ENCODE measurements at places on chromosomes 2 and 18.

DNA sequence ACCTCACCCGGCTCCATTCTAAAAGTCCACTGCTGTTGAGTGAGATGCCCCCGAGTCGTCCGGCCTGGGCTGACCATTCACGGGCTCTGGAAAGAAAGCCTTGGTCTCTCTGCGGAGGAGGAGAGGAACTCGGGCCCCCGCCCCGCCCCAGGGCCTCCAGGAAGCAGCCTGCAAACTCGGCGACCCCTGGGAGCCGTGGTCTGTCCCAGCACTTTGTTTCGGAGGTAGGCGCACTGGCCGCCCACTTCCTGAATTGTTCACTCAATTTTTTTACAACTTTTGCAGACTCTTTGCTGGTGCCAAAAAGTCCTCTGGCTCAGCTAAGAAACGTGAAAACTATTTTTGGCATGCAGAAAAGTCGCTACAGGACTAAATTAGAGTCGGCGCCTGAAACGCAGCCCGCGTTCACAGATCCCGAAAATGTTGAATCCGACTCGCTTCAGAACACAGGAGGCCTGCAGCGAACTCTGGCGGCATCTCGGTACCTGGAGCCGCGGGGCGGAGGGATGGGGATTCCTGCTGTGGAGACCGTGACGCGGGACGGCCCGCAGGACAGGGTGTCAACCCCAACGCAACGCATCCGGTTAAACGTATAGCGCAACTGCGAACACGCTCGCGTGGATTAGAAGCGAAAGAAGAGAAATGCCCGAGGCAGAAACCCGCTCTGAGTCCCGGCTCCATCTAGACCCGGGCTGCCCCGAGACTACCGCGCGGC lies 1.5 kb downstream of the PXDN start:
- peak; percentile 92 for DNase-seq

- DNase-seq: peak; percentile 93
Measured at GRCh38 chr2:54572636-54573536, 116.8 kb downstream of the SPTBN1 start.

DNA sequence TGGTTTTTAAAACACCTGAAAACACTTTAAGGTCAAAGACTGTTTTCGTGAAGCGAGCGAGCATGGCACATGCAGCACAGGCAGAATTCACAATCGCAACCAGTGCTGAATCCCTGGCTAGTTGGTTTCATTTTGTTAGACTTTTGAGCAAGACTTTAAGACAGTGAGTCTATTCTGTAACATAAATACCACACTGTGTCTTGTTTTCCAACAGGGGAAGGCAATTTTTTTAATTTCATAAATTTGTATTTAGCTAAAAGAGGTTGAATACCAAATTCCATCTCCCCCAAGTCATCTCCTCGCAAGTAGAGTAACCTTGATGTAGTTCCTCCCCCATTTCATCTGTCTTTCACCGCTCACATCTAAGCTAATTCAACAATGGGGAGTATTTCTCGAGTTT lies 1.4 kb downstream of the CERKL start:
- DNase-seq: no peak

DNA sequence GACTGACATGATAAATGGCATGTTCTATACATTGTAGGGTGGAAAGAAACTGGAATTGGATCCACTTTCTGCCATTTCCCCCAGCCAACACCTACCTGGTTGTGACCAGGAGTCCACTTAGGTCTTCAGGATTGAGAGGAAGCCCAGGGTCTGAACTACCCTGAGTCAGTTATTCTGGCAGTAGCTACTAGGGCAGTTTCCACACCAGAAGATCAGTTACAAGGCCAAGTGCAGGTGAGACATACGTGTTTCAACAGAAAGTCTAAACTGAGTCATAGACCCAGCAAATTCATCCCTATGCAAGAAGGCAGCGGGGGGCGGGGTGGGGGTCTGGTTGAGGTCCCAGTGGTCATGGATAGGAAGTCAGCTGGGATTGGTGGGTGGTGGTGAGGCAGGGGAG lies 21.9 kb downstream of the ANTXR1 start:
- no peak for DNase-seq

DNA sequence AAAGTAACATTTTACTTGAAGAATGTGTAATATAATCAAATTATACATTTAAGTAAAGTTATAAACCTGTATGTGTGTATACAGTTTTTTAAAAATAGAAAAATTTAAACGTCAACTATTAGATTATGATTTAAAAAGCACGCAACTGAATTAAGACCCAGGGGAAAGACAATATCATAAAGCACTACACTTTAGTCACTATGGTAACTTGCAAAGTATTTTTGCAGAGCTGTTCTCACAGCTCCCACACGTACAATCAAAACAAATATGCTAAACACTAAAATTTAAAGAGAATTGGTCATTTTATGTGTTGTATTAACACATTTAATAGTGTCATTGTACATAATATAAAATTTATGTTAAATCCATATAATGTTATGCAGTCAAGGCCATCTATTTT lies 59.7 kb downstream of the FTCDNL1 start:
- no peak for DNase-seq

- no peak for DNase-seq
Measured at GRCh38 chr2:239440511-239440959, 39.7 kb upstream of the HDAC4 start.

- peak; percentile 54 for DNase-seq
Measured at GRCh38 chr2:25521126-25521525, 152.3 kb downstream of the DTNB start.

DNA sequence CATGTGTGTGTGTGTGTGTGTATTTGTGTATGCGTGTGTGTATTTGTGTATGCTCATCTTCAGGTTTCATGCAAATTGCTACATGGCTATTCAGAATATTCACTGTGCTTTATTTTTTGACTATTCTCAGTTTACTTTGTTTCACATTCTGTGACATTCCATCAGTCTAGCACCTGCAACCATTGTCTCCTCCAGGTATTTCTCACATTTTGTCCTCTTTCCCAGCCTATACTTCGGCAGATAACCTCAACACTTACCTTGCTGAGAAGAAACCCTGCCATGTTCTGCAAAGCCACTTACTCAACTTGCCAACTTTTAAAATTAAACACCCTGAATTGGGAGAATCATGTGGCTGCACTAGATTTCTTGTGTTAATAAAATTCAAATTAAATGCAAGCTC lies 135.4 kb upstream of the REG3A start:
- DNase-seq: no peak

GRCh38 chr2:44579115-44579836 lies 217.5 kb downstream of the CAMKMT start:
- no peak for DNase-seq

DNA sequence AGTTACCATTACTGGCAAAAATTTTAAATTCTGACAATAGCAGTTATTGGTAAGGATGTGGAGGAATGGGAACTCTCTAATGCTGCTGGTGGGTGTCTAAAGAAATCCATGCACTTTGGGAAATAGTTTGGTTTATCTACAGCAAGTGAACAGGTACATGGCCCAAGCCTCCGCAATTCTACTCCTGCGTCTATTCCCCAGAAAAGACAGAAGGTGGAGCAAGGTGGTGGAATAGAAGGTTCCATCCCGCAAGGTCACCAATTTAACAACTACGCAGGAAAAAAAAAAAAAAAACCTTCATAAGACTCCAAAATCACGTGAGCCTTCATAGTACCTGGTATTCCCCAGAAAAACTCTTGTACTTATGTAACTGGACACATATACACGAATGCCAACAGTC lies 6.5 kb downstream of the CFAP65 start:
- no peak for DNase-seq

- peak; percentile 92 for DNase-seq
Measured at GRCh38 chr2:229408356-229408755, 137.3 kb upstream of the PID1 start.

DNA sequence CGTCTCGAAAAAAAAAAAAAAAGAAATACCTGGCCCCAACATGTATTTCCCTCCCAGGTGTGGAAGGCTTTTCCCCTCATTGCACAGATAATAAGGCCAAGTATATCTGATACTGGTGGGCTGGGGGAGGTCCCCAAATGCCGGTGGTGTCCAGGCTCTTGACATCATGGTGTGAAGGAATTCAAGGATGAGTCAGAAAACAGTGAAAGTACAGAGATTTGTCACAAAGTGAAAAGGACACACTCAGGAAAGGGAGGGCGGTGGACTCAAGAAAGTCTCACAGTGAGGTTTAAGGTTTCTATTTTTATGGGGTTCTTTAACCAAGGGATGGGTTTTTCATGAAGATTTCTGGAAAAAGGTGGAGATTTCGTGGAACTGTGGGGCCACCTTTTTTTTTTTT lies 37.8 kb upstream of the FZD5 start:
- no peak for DNase-seq

- no peak for DNase-seq
Measured at GRCh38 chr18:3097082-3097481, 84.1 kb upstream of the LPIN2 start.

GRCh38 chr2:86330001-86330400 lies 7.4 kb downstream of the REEP1 start:
- DNase-seq: no peak

DNA sequence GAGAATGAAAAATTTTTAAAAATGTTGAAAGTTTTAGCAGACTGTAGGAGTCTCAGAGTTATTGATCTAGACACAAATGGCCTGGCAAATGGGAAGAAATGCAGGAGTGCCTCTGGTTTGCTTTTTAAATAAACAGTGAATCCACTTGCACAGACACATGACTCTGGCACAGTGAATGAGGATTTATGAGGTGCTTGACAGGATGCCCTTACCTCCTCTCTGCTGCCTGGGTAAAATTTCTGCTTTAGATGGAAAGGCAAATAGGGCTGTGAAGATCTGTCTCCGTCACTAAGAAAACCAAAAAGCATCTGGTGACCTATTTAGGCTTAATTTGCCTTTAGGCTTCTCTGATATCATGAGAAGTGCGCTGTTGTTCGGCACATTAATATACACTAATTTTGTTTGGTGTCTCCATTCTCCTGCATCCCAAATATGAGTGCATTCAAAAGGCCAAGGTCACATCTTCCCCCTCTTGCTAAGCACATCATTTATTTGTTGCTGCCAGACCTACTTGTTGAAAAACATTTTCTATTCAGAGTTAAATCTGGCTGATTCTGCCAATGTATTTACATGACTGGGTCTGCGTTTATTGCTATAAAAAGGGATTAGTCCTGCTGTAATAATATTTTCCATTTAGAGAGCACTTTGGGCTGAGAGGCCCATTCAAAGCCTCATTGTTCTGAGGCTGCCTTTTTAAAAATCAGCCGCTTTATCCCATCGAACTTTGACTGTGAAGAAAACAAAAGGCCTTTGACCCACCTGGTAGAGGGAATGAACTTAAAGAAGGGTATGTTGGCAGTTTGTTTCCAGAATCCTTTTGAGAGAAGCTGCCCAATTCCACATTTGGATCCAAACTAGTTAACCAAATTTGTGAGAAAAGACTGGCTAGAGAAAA lies 94.9 kb downstream of the RNF152 start:
- DNase-seq: no peak

GRCh38 chr2:110755491-110756078 lies 23.2 kb downstream of the ACOXL start:
- DNase-seq: peak; percentile 18

DNA sequence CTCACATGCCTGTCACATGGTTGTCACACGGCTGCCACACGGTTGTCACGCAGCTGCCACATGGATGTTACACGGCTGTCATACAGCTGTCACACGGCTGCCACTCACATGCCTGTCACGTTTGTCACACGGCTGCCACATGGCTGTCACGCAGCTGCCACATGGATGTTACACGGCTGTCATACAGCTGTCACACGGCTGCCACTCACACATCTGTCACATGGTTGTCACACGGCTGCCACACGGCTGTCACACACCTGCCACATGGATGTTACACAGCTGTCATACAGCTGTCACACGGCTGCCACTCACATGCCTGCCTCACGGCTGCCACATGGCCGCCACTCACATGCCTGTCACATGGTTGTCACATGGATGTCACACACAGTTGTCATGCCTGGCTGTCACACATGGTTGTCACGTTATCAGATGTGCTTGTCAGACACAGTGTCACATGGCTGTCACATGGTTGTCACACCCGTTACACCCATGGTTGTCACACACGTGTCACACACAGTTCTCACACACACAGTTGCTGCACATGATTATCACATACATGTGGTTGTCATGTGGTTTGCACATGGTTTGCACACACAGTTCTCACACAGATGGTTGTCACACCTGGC lies 19.4 kb downstream of the KCNG2 start:
- DNase-seq: no peak

DNA sequence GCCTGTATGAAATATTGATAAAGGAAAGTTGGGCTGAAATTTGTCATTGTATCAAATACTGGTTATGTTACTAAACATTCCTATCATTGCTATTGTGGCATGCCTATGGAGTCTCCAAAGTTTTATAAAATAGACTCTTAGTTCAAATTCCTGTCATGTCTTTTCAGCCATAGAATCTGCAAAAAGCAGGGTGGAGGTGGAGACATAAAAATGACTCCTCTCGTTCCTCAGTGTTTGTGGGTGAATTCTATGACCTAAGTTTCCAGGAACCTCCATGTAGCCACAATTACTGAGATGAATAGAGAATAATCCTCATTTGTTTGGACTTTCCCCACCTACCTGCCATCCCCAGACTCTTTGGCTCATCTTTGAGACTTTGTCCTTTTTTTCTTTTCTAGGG lies 326.3 kb upstream of the ETAA1 start:
- DNase-seq: no peak

GRCh38 chr2:47631306-47631705 lies 151.6 kb upstream of the MSH6 start:
- DNase-seq: no peak

- peak; percentile 77 for DNase-seq
Measured at GRCh38 chr18:3321133-3321812, 59.3 kb downstream of the MYL12B start.

DNA sequence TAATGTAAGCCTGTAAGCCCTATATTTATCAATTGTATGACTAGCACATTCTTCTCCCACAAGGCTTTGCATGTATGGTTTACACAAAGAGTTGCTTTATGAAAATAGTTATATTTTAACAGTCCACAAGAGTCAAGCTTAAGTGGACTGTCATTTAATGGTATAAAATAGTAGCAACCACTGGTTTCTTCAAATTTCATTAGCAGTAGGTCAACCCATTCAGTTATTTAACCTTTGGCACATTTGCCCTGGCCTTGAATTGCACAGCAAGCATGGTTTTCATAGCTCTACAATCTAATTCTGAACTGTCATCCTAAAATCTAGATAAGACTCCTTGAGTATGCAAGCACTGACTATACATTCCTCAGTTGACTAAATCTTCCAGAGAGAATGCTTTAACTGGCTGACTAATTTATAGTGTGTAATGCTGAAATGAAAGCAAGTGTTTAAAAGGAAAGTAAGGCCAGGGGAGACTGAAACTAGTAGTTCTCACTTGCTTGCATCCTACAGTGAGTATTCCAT lies 1.8 kb downstream of the DPP4 start:
- DNase-seq: peak; percentile 87

DNA sequence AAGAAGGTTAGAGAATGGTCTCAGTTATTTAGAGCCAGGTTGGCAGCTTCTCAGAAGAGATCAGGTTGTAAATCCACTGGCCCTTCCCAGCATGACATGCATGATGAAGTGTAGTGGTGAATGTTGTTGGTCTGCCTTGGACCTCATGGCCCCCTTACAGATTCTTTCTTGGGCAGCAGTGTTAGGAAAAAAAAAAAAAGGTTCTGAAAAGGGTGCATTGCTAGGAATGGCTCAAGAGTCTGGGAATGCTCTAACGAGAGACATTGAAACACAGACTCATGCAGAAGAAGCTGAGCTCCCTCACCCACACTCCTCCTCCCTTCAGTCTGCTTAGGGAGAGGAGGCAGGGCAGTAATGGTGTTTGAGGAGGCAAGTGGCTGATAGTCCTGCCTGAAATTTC lies 105.5 kb downstream of the POLE4 start:
- DNase-seq: no peak

Data from mesenchymal stem cell (in vitro differentiated cells and primary cell).